ENCODE measurements at places on chromosomes 3 and 15. TPM values are rescaled to one million over a fixed set of nuclear protein-coding genes. Genes with fewer than 3 reads are reported as not detected.
A peak's percentile ranks its signal among the peaks of the same experiment; 100 is the strongest.

Gene UBA7
- total RNA-seq, result not detected

Gene RPL22L1
- total RNA-seq, result 37.7 TPM

DNA sequence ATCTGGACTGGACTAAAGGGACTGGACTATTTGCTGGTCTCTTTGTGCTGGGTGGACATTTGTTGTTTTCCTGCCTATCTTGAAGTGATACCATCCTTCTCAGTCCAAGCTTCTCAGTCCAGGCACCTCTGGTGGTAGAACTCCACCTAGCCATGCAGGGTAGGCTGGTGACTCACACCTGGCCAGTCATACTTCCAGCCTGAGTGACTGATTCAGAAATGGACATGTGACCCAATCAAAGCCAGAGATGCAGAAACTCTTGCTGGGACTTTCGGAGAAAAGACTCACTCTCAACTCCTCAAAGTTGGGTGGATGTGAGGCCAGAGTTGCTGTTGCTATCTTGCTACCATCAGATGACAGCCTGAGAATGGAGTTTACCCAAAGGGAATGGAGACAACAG lies 5.6 kb upstream of the ASB14 start:
- peak; percentile 10 for DNase-seq

Gene DISP2
- 4.6 TPM for total RNA-seq

DNA sequence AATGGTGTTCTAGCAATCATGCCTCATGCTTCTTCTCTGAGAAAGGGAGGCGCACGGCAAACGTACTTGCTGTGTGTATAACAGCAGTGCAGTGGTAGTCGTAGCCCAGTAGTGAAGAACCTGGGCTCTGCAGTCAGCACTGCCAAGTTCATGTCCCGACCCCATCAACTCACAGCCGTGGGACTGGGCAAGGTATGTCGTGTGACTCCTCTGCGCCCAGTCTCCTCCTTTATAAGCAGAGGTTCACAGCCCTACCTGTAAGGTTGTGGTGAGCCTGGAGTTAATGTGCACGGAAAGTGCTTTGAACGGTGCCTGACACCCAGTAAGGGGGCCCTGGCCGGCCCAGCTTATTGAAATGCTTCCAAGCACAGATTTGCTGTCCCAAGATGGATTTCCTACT lies 26.6 kb downstream of the EHD4 start:
- no peak for DNase-seq

All from Caco-2 (cell line).